ENCODE measurements at places on chromosomes 3 and 15.

DNA sequence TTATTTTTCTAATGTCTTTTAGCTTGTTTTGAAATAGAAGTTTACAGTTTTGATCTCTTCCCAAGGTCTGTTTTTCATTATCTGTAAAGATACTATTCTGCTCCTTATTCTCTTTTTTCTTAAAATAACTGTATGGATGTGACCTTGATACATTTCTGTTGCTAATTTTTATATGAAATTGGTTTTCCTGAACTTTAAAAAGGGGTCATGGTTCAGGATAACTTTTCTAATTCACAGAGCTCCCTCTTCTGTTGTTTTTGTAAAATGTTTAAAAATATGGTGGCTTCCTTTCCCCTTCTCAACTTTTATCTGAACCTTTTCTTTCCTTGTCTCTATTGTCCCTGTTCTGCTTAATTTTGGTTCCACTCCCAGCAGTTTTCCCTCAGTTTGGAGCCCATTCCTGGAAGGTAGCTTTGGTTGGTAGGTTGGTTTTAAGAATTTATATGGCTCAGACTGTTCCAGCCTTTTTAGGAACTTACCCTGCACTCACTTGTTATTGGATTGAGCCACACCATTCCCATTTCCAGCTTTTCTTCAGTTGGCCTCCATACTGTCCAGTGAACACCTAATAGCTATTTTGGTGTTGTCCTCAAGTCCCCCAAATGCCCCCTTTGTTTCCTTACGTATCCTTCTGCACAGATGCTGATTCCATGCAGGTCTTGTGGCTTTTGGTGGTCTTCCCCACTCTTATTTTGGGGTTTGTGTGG lies 70.3 kb downstream of the SLMAP start:
- no peak for DNase-seq

DNA sequence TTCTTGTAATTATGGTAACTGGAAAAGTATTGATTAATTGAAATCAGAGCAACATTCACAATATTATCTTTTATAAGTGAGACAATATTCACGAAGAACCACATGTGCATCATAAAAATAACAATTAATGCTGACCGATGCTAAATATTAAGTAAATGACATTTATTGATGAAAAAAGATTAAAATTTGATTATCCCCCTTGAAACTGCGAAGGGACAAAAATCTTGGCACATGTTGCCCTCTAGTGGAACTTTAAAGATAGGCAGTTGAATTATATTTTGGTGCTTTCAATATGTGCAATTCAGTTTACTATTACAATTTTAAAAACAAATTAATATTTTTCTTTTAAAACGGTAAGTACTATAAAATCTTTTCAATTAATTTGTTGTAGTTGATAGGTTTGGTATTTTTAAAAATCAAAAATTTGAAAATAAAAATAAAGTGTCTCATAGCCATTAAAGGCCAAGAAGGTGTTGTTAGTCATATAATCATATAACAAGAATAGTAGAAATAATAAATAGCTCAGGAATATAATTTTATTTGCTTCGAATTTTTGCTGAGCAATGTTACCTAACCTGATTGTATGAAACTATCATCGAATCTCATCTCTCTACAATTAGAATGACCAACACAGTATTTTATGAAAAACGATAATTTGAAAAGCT lies 270.2 kb downstream of the ROBO1 start:
- DNase-seq, result peak; percentile 0

- peak; percentile 2 for DNase-seq
Observed at GRCh38 chr15:45521596-45522327, 793 bp downstream of the SLC30A4 start.

- no peak for DNase-seq
Observed at GRCh38 chr15:94912760-94913159, 681.4 kb downstream of the MCTP2 start.

DNA sequence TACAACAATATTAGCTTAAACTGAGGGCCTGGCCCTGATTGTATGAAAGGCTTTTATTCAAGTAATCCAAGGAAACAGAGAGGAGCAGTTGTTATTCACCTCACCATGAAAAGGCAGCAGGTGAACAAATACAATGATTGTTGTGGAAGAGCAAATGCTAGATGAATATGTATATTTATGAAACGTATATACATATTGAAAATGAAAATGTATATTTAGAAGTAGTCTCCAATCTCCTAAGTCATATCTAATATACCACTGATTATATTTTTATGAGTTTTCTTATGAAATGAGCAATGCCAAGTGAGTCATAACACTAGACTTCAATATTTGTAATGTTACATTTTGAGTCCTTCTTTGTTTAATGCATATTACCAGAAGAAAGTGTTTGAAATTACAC lies 116.2 kb upstream of the KCNMB2 start:
- peak; percentile 8 for DNase-seq

GRCh38 chr3:4888913-4889846 lies 90.1 kb upstream of the BHLHE40 start:
- peak; percentile 70 for DNase-seq

DNA sequence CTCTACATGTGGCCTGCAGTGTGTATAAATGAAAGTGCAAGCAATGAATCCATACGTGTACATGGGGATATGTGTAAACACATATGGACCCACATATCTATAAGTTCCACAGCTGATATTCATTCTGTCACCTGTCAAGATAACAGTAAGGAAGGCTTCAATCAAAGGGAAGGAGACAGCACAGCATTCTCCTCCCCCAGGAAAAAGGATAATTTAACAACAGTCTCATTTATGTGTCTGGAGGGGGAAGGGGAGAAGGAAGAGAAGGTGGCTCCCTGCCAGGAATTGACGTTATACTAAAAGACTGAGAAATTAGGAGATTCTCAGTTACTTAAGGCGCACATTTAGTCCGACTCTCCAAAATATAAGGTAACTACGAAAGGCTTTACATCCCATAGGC lies 345.9 kb downstream of the FOXP1 start:
- no peak for DNase-seq

- DNase-seq, result peak; percentile 11
Observed at GRCh38 chr3:47056705-47057104, 77.2 kb downstream of the NBEAL2 start.

GRCh38 chr3:105459566-105460290 lies 93.0 kb downstream of the ALCAM start:
- DNase-seq, result no peak

DNA sequence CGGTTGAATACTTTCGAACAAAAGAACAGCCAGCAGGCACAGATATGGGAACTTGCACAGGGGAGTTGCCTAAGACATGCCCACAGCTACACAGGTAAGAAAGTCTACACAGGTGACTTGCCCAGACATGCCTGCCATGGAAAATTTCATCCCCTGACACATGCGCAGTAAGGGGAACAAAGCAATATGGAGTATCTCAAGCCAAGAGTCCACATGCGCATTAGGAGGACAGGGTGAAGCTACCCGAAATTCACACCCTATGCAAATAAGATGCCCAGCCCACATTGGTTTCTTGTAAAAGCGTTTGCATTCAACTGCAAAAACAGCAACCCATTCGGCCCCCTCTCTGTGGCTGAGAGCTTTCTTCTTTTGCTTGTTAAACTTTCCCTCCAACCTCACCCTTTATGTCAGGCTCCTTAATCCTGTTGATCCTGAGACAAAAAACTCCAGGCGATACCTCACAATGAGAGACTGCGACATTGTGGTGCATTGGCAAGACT lies 49.3 kb upstream of the TRPM1 start:
- DNase-seq, result no peak

DNA sequence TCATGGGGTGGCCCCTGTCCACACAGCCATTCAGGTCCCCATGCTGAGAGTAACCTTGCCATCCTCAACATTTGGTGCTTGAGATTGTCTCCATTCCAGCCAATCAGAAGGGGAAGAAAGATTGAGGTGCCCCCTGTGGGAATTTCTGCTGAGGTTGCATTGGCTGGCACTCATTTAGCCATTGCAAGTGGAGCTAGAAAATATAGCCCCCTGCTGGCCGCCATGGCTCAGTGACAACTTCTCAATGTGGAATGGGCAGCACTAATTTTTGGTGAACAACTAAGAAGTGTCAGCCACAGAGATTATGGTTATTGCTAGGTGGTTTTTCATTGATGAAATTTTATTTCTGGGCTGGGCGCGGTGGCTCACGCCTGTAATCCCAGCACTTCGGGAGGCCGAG lies 22.0 kb downstream of the COL6A6 start:
- DNase-seq, result peak; percentile 56

DNA sequence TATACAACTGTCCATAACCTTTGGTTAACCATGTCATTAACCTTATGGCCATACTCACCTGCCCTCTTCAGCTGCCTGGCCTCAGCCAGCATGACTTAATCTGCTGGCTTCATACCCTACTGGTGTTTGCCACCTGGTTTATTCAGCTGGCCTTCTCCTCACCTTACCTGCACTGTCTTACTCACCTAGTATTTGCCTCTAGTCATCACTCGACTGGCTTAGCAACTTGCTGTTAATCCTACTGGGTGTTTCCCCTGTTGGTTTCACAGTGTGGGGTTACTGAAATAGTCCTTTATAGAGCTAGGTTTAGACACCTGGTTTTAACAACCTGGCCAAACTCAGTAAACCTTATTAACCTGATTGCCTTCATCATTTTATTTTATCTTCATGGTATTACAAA lies 96.4 kb downstream of the IL12A start:
- DNase-seq, result no peak

GRCh38 chr15:79981831-79982455 lies 10.9 kb upstream of the BCL2A1 start:
- DNase-seq, result no peak

DNA sequence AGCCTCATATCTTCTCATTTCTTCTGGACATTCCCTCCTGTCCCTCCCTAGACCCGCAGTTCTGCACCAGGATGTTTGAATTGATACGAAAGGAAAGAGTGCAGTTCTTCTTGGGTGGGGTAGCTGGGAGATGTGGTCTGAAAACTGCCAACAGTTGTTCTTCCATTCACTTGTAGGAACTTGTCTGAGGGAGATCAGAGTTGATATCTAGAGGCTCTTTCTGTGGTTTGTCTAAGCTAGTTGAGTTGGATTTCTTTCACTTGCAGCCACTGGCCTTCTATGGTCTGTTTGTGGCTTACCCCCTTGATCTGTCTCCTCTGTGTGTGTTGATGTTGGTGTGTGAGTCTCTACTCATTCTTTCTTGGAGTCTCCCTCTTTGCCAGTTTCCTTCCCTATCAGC lies 42.5 kb upstream of the PIK3CB start:
- DNase-seq, result no peak

DNA sequence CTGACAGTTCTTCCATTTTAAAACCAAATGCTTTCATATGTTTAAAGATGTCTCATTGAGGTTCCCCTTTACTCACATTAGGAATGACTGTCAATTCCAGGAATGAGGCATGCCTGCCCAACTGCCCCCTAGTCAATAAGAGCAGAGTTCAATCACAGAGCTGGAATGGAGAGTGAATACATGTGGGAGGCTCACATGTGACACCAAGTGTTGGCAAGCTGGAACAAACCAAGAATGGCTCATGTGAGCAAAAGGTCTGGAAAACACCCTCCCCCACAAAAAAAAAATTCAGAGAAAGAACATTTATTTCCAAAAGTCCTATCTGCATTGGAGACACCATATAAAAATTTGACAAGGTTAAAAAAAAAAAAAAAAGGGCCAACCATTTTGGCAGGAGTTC lies 3.7 kb downstream of the PBRM1 start:
- peak; percentile 79 for DNase-seq

DNA sequence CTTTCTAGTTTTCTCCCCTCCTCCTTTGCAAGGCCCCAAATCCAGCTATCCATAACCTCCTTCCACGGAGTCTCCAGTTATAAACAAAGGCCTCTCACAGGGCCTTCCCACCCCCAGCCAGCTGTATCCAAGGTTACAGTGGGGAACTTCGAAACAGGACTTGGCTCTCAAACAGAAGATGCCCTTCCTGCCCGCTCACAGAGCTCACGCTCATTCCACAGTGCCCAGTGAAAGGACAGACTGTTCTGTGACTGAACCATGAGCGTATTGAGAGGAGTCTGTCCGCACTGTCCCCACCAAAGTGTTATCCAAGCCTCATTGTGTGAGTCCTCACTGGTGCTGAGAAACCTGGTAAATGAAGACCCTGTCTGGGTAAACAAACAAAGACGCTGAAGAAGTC lies 35.4 kb downstream of the ARHGAP31 start:
- DNase-seq, result no peak

GRCh38 chr3:42228796-42229195 lies 37.2 kb downstream of the CCK start:
- no peak for DNase-seq

- DNase-seq, result no peak
Observed at GRCh38 chr15:80816936-80817335, 37.8 kb downstream of the CEMIP start.

- DNase-seq, result no peak
Observed at GRCh38 chr3:127787071-127787490, 35.2 kb downstream of the MGLL start.

DNA sequence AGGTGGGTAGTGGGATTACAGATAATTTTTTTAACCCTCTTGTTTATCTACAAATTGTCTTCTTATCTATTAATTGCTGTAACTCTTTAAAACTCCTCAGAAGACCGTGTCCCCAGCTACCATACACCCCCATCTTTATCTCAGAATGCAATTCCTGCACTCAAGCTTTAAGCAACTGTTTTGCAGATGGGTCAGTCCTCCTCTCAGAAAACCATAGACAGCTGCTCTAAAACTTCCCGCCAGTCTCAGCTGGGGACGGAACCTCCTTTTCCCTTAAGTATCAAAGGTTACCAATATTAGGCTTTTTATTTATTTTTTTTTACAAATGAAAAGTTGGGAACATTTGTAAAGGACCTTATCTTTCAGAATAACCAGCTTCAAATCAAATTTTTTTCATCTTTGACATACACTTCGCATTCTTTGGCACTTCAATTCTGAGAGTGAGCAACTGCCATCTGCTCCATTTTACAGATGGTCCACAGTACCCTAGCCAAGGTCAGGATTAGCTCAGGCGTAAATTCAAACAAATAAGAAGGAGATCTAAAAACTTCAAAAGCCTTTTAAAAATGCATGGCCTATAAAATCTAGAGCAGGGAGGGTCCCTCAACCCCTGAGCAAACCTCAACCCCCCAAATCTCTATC lies 1.3 kb downstream of the GATM start:
- no peak for DNase-seq

DNA sequence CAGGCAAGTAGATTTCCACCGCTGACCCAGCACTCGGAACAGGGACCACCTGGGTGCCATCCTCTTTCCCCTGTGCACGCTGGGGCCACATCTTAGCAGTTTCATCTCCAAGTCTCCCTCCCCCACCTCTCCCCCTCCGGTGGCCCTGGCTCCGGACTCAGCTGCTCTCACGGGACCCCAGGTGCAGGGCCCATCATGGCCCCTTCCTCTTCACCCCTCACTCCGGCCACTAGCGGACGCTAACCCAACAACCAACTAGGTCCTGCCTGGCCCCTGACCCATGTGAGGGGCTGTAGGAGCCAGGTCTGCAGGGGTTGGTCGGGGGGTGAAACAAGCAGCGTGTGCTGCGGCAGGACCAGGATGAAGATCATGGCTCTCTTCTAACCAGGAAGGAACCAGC lies 31.3 kb upstream of the IQSEC1 start:
- DNase-seq, result no peak

- DNase-seq, result peak; percentile 11
Observed at GRCh38 chr3:2921903-2922302, 188.3 kb downstream of the IL5RA start.

- DNase-seq, result no peak
Observed at GRCh38 chr3:40869939-40870338, 329.4 kb upstream of the CTNNB1 start.

- DNase-seq, result no peak
Observed at GRCh38 chr3:55090746-55091145, 162.9 kb upstream of the LRTM1 start.
